Posterior cingulate gyrus (tissue), 11 donors: ENCODE measurements at places on chromosomes 7 and 10.

- DNase-seq: no peak
Measured at GRCh38 chr7:82007315-82007714, 237.5 kb upstream of the HGF start.

DNA sequence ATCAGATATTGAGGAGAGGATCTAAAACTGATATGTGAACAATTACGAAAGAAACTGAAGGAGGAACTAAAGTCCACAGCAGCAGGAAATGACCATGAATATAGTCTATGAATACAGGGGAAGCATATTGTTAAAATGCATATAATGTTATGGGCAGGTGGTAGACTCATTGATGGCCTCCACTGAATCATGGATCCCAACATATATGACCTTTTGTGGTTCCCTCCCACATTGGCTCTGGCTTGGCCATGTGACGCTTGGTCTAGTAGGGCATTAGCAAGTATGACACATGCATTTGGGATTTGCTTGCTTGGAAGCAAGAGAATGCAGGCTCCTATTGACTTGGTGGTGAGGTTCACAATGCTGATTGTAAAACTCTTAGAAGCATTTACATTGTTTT lies 55.2 kb upstream of the RAB18 start:
- DNase-seq: no peak

DNA sequence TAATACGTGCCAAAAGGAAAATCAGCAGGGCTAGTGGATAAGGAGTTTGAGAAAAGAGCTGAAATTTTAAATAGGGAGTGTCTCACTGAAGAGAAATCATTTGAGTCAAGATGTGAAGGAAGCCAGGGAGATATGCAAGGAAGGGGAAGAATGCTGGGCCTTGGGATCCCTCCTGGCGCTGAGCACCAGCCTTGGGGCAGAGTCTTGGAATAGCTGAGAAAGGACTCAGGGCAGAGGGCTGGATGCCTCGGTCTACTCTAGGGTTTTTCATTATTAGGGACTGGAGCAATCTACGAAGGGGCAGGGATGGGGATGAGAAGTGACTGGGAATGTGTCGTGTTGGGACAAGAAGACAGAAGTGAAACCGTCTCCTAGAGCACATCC lies 484 bp downstream of the ZWINT start:
- no peak for DNase-seq

- peak; percentile 62 for DNase-seq
Measured at GRCh38 chr7:22393913-22394729, 37.2 kb upstream of the RAPGEF5 start.

DNA sequence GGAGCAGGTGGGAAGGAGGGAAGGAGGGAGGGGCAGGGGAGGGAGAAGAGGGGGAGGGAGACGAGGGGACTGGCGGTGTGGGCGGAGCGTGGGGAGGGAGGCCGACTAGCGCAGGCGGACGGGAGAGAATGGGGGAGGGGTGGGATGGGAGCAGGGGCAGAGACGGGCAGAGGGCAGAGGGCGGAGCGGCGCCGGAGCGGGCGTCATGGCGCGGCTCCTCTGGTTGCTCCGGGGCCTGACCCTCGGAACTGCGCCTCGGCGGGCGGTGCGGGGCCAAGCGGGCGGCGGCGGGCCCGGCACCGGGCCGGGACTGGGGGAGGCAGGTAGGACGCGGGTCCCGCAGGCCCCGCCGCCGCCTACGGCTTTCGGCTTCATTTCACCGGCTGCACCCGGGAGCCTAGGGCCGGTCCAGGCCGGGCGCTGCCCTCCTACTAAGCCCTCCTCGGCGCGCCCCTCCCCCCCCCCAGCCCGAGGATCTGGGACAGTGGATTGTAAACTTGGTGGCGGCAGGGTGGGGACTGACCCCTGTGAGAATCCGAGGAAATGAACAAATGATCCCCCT lies at the start of gene MSRB2:
Gene MSRB2, plus strand, starts transcription at position 176 of the 562 bp plus-strand sequence. Its CDS starts 30 bp downstream, at position 206.
- DNase-seq: peak; percentile 97

DNA sequence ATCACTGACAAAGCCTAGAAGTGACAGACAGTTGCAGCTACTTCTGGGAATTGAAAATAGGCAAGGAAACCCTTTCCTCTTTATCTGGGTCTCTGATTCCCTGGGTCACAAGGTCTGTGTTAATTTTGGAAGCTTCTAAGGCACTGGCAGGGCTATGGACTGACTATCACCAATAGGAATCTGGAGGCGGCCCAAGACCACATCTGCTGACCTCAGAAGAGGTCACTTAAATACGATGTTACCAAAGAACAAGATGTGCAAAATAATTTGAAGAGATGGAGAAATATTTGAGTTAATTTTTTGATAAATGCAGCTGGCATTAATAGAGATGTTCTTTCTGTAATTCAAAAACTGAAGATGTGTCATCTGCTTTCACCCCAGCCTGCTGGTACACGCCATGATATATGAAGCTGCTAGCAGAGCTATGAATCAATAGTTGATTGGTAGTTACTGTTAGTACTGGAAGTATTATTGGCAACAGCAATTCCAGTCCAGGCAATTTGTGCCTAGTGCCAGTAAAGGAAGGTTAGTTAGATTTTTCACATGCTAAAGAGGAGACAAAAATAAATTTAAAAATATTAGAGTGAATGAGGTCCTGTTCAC lies 5.5 kb upstream of the STEAP4 start:
- no peak for DNase-seq

DNA sequence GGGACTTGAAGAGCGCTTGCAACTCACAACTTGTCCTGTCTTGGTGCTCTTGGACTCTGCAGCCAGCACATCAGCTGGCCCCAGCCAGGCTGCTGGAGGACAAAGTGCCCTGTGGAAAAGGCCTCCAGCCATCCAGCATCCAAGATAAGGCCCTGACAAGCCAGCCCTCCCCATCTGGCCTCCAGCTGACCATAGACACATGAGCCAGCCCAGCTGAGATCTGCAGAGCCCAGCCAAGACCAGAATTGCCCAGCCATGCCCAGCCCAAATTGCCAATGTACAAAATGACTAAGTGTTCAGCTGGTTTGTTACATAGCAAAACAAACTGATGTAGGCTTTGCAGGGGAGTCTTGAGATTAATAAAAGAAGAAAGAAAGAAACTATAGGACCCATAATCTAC lies 36.0 kb upstream of the FRMD4A start:
- DNase-seq: no peak

DNA sequence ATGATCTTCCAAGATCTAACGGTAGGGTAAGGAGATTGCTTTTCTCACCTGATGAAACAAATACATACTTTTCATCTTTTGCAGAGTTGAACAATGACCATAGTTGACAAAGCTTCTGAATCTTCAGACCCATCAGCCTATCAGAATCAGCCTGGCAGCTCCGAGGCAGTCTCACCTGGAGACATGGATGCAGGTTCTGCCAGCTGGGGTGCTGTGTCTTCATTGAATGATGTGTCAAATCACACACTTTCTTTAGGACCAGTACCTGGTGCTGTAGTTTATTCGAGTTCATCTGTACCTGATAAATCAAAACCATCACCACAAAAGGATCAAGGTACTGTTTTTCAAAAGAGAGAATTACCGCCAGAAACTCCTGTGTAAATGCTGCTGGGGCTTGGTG lies 79.9 kb downstream of the ANKRD61 start:
- DNase-seq: no peak

GRCh38 chr10:12685261-12686058 lies 316.1 kb downstream of the CCDC3 start:
- DNase-seq: no peak

- no peak for DNase-seq
Measured at GRCh38 chr7:146176860-146177259, 60.3 kb downstream of the CNTNAP2 start.

GRCh38 chr10:79350407-79351154 lies 3.3 kb downstream of the PPIF start:
- DNase-seq: no peak

DNA sequence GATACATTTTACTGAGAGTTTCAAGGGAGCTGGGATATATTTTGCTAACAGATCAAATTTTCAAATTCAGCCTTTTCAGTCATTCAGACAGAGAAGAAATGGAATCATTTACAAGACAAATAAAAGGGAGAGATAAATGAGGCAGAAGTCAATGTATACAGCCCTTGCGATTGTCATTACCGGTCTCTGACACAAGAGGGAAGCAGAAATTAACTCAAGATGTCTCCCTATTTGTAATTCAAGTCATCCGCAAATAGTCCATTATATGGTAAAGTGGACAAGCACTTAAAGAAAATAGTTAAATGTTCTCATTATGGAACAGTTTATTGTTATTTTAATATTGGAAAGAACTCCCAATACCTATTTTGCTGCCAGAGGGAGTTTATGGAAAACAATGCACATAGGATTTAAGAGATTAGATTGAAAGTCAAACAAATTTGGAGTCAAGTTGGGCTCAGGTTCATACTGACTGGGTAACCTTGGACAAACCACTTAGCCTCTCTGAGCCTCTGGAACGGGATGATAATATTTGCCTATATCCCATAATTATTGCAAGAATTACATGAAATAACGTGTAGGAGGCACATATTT lies 89.3 kb upstream of the PRKCQ start:
- no peak for DNase-seq

DNA sequence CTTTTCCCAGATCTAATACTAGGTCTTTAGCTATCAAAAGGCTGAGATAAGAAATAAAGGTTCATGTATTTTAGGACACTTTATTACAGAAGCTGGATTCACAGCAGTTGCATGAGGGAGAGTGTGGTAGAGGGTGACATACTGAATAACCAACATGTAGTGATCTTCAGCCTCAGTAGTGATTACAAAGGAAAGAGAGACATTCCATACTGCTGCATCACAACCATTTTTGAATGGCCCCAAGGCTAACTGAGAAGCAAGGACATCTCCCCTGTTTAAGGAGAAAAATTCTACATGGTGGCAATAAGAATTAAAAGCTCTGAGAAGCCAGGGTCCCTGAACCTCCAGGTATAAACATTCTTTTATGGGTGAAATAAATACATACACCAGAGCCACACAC lies 35.3 kb downstream of the COG5 start:
- no peak for DNase-seq

DNA sequence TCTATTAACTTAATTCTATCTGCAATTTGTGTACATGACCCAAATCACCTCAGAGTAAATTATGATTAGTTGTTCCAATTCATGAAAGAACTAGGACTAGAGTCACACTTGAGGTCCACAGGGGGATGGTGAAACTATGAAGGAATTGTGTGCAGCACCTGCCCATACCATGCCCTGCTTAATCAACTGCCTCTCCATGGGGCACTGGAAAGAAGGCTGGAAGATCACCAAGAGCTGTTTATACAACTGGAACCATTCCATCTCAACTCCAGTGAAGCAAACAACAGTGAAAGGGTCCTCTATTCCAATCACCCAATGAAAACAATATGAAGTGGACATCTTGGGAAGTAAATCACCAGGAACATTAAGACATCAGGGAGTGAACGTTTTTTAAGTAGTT lies 98.7 kb upstream of the SEMA3D start:
- no peak for DNase-seq

- DNase-seq: no peak
Measured at GRCh38 chr10:75525067-75525466, 93.6 kb downstream of the LRMDA start.

- no peak for DNase-seq
Measured at GRCh38 chr7:138662076-138662990, 38.8 kb downstream of the SVOPL start.

- DNase-seq: no peak
Measured at GRCh38 chr7:3092468-3092867, 48.8 kb upstream of the CARD11 start.
